IgD-negative memory B cell (primary cell): ENCODE measurements at places on chromosomes 16 and 17. TPM values are rescaled to one million over a fixed set of nuclear protein-coding genes. Genes with fewer than 3 reads are reported as not detected.

Gene IKZF3
- polyA plus RNA-seq = 103 TPM

Gene SMPD3
- polyA plus RNA-seq = 9.7 TPM

Gene RAB26
- polyA plus RNA-seq = 0.41 TPM

Gene KRTAP1-5
- polyA plus RNA-seq = not detected

Gene GDPD3
- polyA plus RNA-seq = not detected

Gene MYH8
- polyA plus RNA-seq = not detected

Gene LYRM9
- polyA plus RNA-seq = 16.4 TPM

Gene KRT33A
- not detected for polyA plus RNA-seq

Gene FCSK
- polyA plus RNA-seq = 4.6 TPM

Gene CCL7
- polyA plus RNA-seq = not detected

Gene SPAG7
- polyA plus RNA-seq = 97.1 TPM

Gene CDH1
- polyA plus RNA-seq = not detected

Gene IGF2BP1
- polyA plus RNA-seq = not detected

Gene HOXB2
- 0.94 TPM for polyA plus RNA-seq

Gene CDH11
- not detected for polyA plus RNA-seq

Gene NLRC5
- 134 TPM for polyA plus RNA-seq

Gene C17orf78
- polyA plus RNA-seq = not detected

Gene SNAI3
- 12.3 TPM for polyA plus RNA-seq

Gene ABCC3
- polyA plus RNA-seq = 0.91 TPM

Gene NOG
- polyA plus RNA-seq = 1.3 TPM

Gene OR2C1
- not detected for polyA plus RNA-seq

Gene PPY
- polyA plus RNA-seq = not detected

Gene DOC2B
- not detected for polyA plus RNA-seq

Gene HASPIN
- polyA plus RNA-seq = 0.34 TPM

Gene CENPT
- 13.4 TPM for polyA plus RNA-seq
